ENCODE measurements at places on chromosomes 5 and 9.

DNA sequence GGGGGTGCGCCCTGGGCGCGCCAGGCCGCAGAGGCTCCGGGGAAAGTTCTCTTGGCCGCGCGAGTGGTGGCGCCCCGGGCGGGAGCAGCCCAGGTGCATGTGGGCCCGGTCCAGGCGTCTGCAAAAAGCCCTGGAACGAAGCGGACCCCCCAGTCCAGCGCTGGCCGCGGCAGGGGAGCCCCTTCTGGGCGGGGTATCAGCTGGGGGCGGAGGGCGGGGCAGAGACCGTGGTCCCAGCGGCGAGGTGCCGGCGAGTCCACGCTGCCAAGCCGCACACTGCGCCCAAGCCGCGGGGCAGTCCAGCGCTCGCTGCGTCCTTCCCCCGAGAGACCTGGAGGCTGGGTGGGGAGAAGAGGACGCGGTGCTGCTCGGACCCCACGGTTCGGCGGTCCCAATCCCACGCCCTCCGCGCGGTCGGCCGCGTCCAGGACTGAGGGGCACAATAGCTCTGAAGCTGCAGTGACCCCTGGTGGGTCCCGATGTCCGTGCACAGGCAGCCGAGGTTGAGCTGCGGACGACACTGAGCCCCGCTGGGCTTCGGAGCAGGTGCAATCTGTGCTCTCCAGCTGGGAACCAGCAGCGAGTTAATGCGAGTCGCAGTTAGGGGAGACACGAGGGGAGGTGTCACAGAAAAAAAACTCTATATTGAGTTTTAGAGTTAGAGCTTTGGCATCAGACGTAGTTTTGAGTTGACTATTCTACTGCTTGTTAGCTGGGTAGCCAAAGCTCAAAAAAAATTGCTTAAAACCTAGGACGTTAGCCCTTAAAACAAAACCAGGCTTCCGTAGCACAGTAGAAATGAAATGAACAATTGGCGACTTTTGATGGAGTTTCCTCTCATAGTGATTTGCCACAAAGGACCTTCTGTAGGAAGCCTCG lies 1.1 kb upstream of the EPB41L4A start:
- no peak for DNase-seq

DNA sequence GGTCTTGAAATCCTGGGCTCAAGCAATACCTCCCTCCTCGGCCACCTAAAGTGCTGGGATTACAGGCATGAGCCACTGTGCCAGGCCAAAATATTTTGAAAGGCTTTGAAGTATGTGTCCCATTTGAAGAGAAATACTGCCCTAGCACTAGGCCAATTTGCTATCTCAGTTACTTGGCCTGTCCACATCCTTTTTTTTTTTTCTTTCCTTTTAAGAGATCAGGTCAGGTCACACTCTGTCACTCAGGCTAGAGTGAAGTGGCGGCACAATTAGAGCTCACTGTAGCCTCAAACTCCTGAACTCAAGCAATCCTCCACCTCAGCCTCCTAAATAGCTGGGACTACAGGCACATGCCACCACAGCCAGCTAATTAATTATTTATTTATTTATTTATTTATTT lies 84.2 kb downstream of the NR6A1 start:
- no peak for DNase-seq

DNA sequence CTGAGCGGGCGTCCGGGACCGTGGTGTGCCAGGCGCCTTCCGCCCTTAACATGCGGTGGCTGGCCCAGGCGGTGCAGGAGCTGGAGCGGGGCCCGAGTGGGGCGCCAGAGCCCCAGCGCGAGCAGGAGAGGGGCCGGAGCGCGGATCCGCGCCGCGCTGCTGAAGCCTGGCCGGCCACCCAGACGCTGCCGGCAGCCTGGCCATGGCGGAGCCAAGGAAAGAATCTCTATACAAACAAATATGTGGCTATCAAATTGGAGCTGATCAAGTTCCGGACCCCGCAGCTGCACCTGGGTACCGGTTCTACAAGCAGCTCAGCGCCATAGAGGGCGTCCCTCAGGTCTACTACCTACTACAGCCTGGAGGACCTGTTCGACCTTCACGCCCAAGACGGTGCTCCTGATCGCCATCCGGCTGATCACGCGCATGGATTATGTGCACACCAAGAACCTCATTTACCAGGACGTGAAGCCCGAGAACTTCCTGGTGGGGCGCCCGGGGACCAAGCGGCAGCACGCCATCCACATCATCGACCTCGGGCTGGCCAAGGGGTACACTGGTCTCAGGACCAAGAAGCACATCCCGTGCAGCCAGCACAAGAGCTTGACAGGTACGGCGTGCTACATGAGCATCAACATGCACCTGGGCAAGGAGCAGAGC lies 55.8 kb downstream of the JAK2 start:
- no peak for DNase-seq

GRCh38 chr5:78003919-78004318 lies 227.8 kb upstream of the TBCA start:
- no peak for DNase-seq

GRCh38 chr5:149646564-149646963 lies 65.3 kb downstream of the ARHGEF37 start:
- DNase-seq: peak; percentile 34

DNA sequence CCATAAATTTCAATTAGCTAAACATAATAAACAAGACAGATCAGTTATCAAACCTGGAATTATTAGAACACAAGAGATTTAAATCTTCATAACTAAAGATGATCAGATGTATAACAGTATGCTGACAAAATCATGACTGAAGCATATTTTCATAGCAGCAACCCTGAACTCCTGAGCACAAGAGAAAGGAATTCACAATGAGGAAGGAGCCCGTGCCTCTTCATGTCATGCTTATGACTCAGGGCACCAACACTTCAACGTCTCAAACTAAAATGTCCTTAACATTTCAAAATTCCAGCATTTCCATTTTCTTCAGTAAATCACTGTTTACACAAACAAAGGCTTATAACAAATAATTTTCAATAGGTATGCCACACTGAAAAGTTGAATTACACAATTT lies 6.7 kb downstream of the AP3B1 start:
- DNase-seq: no peak

DNA sequence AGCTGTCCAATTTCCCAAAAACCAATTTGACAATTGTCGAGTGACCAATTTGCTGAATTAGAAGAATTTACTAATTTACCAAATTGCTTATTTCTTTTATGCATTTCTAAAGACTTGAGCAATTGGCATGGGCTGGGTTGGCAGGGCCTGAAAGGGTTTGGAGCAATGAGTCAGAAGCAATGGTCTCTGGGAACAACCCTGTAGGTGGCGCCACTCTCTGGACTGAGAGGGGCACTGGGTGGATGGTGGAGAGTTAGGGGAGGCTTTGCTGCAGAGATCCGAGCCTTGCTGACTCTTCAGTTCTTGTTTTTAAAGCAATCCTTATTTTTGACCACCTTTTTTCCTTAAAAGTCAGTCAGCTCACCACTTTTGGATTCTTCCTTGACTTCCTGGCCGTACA lies 71.5 kb upstream of the RPS23 start:
- no peak for DNase-seq

DNA sequence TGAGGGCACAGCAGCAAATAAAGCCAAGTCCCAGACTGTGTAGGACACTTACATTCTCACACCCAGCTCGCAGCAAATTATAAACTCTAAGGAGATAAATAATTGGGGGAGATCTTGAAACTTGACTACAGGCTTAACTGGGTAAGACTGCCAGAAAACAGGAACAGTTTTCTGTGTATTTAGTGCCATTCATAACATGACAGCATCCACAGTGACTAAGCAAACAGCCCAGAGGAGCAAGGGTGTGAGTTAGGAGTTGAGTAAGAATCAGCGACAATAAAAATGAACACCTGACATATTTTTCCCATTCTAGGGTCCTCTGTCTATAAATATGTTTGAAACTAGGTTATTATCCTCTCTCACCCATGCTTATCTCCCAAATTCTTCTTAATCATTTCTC lies 370.9 kb upstream of the WWC1 start:
- no peak for DNase-seq

DNA sequence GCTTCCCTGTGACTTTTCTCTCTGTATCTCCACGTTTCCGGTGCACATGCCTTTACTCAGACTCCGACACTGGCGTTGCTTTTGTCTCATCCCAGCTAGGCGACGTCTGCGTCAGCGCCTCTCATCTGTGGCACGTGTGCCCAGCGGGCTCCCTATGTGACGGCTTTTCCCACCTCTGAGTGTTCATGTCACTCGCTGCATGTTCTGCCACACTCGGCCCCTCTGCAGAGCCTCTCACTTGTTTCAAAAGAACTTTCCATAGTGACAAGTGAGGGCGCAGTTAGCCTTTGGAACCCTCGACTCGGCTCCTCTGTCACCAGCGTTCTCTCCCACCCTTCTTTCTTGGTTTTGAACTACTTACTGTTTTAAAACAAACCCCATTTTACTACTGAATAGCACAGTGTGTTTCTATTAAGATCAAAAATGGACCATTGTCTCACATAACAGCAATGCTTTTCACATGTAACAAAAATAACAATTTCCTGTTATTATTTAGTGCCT lies 113.4 kb upstream of the CACNA1B start:
- no peak for DNase-seq

DNA sequence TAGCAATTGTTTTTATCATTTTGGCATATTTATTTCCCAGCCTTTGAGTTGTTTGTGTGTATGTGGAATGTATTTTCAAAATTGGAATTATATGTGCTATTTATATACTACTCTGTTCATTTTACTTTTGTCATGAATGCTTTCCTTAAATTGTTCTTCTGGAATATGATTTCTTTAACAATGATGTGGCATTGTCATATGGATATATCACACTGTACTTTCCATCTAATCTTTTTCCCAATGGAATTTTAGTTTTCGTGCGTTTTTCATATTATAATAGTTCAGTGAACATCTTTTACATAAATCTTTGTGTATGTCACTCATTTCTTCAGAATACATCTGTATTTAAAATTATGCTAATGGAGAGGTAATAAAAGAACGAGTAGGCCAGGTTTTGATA lies 980.1 kb upstream of the WWC1 start:
- no peak for DNase-seq

DNA sequence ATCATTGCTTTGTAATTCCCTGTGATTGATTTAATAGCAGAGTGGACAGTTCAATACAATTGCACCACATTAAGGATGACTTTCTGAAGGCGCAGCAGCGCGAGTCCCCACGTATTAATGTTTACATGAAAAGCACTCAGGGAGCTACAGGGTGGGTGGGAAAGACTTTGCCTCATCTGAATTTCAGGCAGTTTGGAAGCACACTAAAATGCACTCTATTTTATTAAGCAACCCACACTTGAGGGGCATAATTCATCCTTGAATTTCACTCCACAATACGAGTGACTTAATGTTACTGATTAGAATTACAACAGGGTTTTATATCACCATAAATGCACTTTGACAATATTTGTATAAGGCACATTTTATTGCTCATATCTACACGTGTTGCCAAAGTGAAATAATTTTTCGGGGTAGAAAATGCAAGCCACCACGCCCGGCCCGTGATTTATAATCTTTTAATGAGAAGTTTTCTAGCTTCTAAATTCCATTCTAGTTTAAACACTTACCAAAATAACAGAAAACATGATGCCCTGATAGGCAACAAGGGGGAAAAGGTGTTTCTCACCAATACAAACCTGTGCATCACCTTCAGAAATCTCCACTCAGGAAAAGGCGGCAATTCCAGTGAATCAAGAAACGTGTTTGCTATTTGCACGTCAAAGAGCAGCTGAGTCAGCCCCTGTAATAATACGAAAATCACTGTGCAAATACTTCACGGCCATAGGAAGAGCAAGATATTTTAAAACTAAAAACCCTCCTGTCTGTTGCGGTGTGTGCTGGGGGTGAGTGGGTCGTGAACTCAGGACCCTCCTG lies 40.5 kb downstream of the IRX4 start:
- no peak for DNase-seq

DNA sequence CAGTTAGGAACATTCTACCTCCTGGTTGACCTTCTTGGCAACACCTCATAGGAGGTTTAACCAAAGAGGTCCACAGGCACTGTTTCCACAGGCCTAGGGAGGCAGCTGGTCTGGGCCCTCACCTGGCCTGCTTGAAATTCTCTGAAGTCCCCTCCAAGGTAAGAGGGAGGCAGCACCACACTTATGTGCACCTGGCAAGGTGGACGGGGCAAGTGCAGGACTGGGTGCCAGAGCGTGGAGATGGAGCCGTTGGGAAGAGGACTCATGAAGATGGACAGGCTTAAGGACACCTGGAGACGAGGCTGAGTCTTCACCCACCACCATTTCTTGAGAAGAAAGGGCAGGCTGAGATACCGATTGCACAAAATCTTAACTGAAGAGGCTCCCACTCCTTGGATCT lies 6.6 kb upstream of the BARHL1 start:
- DNase-seq: no peak

GRCh38 chr9:126612326-126612812 lies 1.4 kb upstream of the LMX1B start:
- DNase-seq: no peak

- peak; percentile 17 for DNase-seq
Observed at GRCh38 chr5:172833686-172834414, at the start of gene ERGIC1. Gene ERGIC1 (plus strand): TSS chr5:172834251. CDS start chr5:172834414, 163 bp downstream.

DNA sequence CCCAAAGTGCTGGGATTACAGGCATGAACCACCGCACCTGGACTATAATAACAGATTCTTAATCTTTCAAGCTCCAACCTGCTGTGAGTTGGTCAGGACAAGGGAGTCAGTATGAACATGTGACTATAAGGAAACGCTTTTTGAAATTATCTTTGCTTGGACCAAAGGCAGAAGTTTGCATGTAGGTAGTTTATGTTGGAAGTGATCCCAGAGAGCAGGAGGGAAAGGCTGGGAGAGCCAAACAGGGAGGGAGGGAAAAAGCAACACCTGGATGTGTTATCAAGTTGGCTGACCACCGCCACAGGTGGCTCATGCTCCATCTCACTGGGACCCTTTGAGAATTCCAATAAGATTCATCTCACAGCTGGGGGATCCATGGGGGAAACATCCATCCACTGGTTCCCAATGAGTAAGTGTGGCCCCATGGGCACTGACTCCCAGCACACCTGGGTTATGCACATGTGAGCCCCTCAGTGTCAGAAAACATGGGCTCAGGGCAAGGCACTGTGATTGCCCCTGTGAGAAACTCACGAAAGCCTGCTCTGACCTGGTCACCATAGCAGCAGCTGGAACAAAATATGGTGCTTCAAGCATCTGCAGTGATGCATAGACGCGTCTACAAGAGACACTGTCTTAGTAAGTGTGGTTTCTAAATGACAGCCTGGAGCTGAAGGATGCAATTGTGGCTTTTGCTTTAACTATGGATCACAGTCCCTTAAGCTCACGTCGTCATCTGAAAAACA lies 62.1 kb downstream of the ARSB start:
- DNase-seq: no peak

Data from activated naive CD4-positive, alpha-beta T cell (primary cell).